ENCODE measurements at places on chromosomes 4 and X.

DNA sequence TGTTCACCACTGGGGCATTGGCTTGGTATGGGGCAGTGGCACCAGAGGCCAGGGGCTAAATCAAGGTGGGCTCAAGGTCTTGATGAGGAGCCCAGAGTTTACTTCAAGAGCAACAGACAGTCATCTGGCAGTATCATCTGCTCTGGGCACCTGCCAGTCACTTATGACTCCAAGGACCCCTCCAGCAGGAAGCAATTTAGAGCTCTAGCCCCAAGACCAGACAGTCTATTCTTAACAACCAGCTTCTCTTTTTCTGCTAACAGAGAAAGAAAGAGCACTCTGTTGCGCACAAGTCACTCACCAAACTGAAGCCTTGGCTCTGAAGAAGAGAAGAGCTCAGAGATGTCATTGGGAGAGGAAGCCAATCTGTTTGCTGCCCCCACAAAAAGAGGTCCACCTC is 309.2 kb downstream of the HS3ST1 start:
- DNase-seq, result no peak

DNA sequence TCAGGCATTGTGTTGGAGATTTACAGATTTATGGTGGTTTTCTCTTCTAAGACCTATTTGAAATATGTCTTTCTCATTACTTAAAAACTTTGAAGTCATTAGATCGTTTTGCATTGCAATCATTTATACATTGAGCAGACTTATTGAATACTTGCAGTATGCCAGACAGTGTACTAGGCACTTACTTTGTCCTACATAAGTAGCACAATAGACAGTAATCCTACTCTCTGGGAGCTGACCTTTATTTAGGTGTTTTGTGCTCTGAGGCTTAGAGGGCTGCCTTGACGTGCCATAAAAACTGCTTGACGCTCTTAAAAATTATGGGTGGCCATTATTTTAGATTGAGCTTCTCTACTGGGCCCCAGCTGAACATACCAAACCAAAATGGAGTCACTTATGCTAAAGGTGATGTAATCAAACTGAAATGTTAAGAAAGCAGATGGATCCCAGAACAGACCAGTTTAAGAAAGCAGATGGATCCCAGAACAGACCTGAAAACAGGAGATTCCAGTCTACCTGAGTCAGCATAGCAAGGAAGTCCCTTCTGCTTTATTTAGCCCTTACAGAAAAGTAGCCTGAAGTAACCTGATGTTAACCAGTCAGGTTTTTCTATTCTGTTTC is 42.4 kb downstream of the PTTG2 start:
- no peak for DNase-seq

GRCh38 chr4:20487852-20488251 is 212.4 kb upstream of the PACRGL start:
- no peak for DNase-seq

GRCh38 chr4:104641418-104641817 is 146.7 kb upstream of the CXXC4 start:
- no peak for DNase-seq

DNA sequence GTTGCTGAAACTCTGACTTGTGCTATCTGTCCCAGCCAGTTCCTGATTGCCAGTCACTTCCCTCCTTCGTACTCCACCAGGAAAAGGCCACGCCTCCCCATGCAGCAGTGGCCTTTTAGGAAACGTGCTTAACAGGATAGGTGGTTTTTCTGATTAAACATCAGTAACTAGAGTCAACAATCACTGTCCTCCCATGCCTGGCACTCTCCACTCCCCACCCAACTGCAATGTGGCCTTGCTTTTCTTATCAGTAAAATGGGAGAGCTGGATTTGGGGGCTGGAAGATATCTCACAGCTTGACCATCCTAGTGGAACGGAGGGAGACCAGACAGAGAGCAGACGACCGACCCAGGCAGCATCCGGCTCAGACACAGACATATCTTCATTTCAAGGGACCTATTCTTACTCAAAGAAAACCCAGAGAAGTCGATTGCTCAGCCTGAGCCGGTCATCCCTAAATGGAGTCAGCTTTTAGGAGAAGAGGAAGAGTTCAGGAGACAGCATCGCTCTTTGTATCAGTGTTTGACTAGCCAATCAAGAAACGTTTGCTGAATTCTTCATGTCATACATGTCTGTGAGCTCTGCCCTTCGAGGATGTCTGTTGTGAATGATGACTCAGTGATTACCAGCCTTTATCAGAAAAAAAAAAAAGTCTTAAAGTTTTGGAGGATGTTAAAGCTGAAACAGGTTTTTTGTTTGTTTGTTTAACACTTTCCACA is 12.7 kb upstream of the UBA6 start:
- no peak for DNase-seq

DNA sequence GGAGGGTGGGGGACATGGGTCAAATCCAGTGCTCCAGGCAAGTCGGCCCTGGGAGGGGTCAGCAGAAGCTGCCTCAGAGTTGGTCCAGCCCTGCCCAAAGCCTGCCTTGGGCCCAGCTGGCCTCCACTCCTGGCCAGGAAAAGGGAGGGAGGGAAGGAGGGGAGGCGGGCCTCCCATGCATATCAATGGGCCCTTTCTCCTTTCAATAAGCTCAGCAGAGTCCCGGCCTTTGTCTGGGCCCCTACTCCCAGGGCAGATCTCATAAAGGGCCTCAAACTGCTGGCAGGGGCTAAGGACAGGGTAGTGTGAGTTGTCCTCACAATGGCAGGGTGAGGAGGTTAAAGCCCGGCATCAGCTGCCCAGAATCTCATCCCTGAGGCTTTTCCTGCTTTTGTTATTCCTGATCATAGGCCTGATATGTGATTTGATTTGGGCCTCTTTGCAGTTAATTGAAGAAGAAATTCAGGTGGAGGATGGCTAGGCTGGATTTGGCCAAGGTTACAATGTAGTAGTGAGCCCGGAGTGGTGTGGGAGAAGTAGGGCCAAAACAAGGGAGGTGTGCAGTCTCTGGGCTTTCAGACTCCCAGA is 121.1 kb upstream of the ATP6AP2 start:
- no peak for DNase-seq

GRCh38 chr4:73832651-73833237 is 3.7 kb upstream of the CXCL6 start:
- no peak for DNase-seq

DNA sequence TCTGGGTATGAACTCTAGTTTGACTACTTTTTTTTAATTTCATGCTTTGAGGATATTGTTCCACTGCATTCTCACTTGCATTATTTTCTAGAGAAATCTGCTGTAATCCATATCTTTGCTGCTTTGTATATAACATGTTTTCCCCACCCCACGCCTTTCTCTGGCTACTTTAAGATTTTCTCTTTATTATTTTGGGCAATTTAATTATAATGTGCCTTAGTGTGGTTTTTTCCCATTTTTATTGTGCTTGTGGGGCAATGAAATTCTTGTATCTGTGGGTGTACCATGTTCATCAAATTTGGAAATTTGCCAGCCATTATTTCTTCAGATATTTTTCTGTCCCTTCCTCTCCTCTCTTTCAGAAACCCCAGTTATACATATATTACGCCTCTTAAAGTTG is 15.1 kb upstream of the PPP2R2C start:
- no peak for DNase-seq

GRCh38 chr4:85725721-85726170 is 250.8 kb downstream of the ARHGAP24 start:
- DNase-seq, result no peak

DNA sequence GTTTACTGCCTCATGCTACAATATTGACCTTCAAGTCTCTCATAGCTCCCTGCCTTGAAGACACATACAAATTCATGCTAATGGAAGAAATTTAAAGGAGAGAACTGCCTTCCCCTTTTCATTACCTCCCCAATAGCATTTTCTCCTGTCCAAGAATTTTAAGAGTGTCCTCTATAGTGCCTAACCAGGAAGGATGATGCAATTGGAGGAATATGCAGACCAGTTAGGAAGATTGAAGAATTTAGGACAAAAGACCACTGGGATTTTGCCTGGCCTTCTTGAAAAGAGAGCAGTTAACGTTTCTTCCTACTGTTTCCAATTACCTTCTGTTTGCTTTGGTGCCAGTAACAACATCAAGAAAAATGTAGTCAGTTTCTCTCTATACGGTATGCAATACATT is 443.9 kb downstream of the INPP4B start:
- no peak for DNase-seq

GRCh38 chr4:3047464-3048286 is 26.7 kb downstream of the HTT-AS start:
- no peak for DNase-seq

DNA sequence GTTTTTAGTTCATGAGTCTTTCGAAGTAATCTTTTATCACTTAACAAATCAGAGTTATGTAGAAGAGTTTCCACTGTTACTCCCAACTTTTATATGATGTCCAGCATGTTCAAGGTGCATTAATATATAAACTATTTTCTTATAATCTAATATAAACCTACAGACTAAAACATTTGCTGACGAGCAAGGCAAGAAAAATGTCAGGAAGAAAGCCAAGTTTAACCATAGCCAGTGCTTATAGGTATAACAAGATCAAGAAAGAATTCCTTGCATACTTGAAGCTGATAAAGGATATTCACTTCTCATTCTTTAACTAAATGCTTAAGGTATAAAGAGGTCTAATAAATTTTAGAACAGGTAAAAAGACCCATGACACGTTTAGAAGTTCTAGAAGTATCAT is 167.7 kb downstream of the NPNT start:
- no peak for DNase-seq

- DNase-seq, result no peak
Measured at GRCh38 chrX:143683486-143683885, 37.1 kb downstream of the SPANXN2 start.

DNA sequence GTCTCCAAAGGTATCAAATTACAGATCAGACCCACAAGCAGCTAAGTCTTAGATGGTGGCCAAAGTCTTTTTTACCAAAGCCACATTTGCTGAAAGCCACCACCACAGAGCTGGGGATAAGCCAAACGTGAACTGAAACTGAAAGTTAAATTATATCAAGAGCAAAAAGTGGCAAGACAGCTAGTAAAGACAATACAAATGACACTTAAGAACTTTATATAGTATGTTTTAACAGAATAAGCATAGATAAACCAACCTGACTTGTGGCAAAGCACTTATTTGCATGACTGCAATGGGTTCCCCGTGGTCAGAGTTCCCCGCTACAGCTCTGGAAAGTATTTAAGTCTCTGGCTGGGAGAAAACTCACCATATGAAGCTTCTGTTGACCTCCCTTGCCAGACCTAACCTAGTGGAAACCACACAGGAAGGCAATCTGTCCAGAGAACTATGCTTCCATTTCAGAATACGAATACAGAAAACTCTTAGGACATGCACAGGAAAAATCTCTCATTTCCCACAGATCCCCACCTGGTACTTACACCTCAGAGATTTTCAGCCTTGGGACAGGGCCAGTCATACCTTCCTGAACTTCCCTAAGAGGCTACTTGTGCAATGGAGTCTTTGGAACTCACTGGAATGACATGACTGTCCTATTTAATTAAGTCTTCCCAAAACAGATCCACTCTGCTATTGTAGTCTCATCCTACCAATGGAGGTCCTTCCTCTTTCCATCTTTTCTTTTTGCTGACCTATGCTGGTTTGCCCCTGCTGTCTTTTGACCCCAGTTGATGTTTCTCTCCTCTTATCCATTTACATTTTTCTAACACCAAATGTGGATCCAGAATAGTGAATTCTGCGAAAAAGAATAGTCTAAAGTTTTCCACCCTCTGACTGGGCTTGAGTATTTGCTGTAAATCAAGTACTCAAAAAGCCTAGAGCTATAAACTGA is 225.1 kb downstream of the NR3C2 start:
- no peak for DNase-seq

DNA sequence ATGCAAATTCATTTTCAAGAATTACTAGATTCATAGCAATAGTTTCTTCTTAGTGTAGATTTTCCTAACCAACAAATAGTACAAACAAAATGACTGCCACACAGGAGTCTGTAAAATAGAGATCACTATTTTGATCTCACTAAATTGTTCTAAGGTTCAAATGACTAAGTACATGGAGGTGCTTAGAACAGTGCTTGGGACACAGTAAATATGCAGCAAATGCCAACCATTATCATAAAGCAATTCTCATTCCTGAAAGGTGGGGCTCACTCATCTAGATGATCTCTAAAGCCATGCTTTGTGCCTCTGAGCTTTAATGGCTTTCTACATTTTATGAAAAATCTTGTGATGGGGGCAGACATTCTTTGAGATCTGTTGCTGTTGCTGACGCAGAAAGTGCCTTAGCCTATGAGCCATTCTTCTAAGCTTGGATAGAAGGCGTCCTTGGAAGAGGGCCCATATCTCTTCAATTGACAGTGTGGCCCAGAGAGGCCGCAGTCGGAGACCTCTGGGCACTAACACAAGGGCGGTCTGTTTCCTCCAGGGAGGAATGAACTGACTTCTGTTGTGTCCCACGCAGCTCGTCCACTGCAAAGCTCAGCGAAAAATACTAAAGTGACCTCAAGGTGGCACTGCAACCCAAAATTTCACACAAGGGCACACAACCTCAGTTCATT is 23.5 kb downstream of the TLR10 start:
- DNase-seq, result no peak

DNA sequence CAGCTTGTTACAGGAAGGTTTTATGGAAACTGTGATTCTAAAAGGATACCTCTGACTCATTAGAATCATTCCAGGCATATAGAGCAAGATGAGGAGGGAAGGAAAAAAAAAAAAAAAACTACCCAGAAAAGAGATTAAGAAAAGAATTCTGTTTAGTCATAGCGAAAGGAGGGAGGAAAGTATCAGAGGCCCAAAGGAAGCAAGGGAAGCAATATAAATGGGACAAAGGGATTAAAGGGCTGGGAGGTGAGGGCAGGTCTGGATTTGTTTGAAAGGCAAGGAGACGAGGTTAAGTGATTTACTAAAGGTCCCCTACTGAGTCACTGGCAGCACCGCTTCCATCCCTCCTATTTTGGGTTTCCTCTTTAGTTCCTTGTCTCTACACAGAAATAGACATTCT is 88.6 kb upstream of the IL1RAPL1 start:
- DNase-seq, result no peak

- DNase-seq, result no peak
Measured at GRCh38 chr4:74632634-74633033, 161.7 kb downstream of the BTC start.

GRCh38 chrX:155148724-155149537 is 67.3 kb upstream of the VBP1 start:
- DNase-seq, result no peak

DNA sequence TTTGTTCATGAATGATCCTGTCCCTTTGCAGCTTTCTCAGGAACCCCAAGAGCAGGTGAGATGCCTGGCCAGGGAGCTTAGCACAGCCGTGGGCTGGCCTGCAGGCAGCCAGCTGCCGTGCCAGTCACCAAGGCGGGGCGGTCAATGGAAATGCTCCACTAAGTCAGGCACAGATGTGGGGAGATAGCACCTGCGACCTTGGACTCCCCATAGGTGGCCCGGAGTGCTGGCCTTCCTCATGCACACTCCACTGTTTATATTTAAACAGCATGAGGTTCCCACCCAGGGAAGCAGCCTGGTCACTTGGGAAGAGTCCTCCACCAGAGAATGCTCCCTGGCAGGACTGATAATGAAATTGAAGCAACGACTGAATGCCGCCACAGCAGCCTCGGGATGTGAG is 14.2 kb upstream of the ADRA2C start:
- no peak for DNase-seq

GRCh38 chr4:8322794-8323704 is 53.5 kb downstream of the HTRA3 start:
- peak; percentile 79 for DNase-seq

GRCh38 chr4:66275411-66276038 is 605.2 kb upstream of the EPHA5 start:
- no peak for DNase-seq

- DNase-seq, result no peak
Measured at GRCh38 chrX:39808471-39808917, 289.3 kb downstream of the BCOR start.

GRCh38 chr4:169741569-169741968 is 16.2 kb downstream of the HPF1 start:
- no peak for DNase-seq

GRCh38 chr4:44646151-44646550 is 5.3 kb downstream of the YIPF7 start:
- DNase-seq, result no peak
